Inflammatory macrophage treated with lipopolysaccharide for 4 hours (primary cell): ENCODE measurements at places on chromosomes 3 and 15.
A peak's percentile ranks its signal among the peaks of the same experiment; 100 is the strongest.

GRCh38 chr3:141228395-141228794 is 3.2 kb upstream of the PXYLP1 start:
- DNase-seq: no peak

DNA sequence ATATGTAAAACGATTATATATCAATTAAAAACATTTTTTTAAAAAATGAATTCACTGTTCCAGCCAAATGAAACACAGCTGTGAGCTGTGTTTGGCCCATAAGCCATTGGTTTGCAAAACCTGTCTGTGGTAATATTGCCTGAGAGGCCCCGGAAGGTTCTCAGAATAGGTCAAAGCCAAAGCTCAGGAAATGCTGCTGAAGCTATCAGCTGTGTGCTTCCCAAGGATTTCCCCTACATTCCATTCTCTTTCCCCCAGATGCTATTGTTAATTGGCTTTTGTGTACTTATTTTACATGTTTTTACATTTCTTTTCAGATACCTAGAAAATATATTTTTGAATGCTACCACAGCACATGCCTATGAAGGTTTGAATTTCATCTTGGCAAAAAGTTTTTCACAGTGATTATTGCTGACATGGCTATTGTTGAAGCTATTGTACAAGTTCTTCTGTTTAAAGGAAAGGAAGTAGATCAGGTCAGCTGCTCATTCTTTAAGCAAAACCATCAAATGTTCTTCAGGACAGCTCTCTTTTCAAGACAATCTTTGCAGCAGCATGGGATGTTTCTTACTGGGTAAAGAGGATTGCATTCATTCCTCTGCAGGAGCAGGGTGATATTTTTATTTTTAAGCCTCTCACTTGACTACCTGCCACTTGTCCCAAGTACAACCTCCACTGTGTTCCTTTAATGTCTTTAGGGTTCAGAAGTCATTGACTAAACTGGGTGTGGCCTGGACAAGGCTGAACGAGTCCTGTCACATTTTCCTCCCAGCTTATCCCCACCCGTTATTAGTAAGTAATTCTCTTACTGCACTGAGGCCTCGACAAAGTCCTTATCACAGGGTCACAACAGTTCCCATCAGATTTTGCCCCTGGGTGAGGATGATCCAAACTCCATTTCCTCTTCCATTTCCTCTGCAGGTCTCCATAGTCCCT is 26.3 kb upstream of the BNC1 start:
- no peak for DNase-seq

GRCh38 chr15:79505956-79506355 is 73.8 kb downstream of the MINAR1 start:
- no peak for DNase-seq

DNA sequence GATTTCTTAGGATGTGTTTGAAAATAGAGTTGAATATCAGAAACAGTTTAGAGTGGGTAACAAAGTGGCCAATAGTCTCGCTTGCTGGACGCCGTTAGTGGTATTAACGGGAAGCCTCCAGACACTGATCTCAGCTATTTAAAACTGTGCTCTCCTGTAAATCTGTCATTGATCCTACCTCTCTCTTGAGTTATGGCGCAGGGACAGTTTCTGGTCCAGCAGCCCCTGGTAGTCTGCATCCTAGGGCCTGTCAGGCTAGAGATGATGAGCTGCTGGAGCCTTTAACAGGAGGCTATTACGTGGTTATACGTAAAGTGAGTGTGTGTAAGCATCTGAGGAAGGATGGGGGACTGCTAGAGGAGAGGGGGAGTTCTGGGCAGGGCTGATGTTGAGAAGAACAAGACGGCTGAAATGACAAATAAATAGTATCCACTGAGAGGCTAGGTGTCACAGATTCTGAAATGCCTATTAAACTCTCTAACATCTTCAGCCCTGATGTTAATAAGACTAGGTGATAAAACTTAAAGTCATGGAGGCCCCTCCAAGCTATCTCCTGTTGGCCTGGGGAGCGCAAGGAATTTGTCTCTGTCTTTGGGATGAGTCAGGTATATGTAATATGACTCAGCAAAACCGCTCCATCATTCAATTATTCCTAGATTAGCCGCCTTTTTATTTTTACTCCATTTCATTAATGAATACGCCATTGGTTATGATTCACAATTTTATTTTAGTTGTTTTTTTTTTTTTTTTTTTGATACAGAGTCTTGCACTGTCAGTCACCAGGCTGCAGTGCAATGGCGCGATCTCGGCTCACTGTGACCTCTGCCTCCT is 155.7 kb downstream of the GREM1 start:
- no peak for DNase-seq

DNA sequence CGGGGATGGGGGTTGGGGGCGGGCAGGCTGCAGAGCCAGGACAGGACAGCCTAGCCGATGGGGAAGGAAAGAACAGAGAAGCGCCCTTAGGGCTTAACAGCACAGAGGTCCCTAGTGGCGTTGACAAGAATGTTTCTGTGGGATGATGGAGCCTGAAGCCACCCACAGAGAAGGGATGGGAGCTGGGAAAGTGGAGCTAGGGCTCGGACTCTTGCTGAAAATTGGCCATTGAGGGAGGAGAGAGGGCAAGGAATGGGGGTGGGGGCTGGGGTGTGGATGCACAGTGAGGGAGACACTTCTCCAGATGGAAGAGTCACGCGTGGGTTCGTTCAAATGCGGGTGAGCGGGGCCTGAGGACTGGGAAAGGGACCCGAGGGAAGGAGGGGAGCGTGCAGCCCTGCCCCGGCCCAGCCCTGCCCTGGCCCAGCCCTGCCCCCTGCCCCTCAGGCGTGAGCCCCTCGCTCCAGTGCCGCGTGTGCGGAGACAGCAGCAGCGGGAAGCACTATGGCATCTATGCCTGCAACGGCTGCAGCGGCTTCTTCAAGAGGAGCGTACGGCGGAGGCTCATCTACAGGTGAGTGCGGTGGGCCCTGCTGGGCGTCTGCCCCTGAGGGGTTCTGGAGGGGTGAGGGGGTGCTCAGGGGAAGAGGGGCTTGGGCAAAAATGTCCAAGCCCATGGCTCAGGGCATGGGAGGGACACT is 832 bp downstream of the NR2E3 start:
- DNase-seq: no peak

- DNase-seq: peak; percentile 48
These were observed 790 bp downstream of the RAB5A start for GRCh38 chr3:19947549-19948225.

GRCh38 chr3:160806094-160806493 is 50.1 kb downstream of the PPM1L start:
- DNase-seq: no peak

DNA sequence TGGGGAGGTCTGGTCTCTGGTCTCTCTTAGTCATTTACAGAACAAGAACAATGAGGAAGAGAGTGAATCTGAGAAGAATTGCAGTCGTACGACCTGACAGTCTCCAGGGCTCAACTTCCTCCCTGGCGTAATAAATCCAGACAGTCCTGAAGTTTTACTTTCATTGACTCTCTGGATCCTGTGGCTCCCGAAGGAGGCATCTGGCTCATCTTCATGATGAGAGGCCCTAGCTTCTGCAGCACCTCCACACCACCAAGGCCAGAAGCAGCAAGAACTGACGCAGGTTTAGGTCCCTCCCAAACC is 11.8 kb upstream of the CYFIP1 start:
- peak; percentile 40 for DNase-seq

DNA sequence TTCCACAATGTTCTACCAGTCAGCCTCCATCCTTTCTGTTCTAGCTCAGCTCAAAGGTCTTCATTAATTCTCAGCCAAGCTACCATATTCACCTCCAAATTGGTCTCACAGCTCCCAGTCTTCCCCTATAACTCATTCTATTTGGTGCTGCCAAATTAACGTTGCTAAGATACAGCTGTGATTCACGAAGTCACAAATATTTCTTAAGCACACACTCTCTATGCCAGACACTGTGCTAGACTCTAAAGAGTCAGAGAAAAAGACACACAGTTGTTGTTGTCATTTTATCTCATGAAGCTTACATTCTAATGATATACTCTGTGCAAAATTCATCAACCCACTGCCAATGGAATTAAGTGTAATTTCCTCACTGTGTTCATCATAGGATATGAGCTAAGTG is 102.8 kb downstream of the FRMD5 start:
- DNase-seq: no peak

DNA sequence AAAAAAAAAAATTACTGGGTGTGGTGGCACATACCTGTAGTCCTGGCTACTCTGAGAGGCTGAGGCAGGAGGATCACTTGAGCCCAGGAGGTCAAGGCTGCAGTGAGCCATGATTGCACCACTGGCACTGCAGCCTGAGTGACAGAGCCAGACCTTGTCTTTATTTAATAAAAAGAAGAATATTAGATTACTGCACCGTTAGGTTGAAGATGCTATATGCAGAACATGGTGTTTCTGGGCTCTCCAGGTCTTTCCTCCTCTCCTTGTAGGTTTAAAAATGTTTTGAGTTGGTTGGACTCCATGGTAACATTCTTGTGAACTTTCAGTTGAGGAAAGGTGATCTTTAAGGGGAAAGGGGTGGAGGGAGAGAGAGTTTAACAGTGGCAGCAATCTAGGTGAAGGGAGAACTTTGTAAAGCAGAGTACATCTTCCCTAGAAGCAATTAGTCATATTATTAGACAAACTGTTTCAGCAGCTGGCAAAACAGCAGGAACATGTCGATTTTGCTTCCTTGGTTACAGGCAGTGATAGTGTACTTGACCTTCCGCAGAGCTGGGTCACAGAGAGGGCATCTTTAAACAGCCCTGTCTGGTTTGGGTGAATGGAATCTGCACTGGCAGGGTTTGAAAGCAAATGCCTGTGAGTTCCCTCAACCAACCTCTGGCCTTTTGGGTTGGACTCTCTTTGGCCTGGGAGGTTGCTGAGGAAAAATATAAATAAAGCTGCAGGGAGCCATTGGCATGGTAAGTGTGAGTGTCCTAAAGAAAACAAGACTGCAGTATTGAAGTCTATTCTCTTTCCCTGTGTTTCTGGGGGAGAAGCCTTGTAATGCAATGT is 42.8 kb downstream of the NR2C2 start:
- no peak for DNase-seq

GRCh38 chr3:53531749-53532148 is 37.3 kb downstream of the CACNA1D start:
- DNase-seq: no peak

- DNase-seq: no peak
These were observed 47.3 kb downstream of the CPEB1 start for GRCh38 chr15:82599862-82600261.

DNA sequence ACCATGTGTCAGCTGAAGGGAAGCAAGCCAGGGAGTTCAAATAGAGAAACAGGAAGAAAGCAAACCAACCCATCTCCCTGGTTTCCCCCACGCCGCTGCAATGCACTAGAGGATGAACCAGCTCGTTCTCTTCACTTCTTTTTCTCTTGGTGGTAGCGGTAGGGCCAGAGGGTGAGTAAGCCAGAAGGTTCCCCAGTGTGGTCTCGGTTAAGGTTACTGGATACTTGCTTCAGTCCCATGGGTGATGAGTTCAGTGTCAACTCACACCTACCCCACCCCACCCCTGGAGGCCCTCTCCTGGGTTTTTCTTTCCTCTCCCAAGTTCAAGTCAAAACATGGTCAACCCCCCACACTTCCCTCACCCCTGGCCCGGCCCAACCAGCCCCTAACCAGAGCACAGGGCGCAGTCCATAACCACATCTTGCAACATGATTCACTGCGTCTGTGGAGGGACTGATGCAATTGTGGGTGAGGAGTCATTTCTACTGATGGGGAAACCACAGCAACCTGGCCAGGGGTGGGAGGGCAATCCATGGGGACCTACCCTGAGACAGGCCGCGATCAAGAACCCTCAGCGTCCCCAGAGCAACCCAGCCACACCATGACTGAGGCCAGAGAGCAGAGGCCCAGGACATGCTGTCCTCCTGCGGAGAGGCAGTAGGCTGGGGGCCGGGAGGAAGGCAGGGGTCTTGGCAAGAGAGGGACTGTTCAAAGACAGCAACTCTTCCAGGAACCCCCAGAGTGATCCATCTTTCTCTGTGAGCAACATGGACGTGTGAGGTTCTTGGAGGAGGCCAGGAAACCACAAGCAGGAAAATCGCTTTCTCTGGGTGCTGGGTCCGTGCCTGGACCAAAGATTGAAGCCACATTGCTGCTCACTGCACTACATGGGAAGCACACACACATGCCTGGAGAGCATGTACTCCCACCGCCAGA is 276.6 kb downstream of the UACA start:
- DNase-seq: peak; percentile 96

DNA sequence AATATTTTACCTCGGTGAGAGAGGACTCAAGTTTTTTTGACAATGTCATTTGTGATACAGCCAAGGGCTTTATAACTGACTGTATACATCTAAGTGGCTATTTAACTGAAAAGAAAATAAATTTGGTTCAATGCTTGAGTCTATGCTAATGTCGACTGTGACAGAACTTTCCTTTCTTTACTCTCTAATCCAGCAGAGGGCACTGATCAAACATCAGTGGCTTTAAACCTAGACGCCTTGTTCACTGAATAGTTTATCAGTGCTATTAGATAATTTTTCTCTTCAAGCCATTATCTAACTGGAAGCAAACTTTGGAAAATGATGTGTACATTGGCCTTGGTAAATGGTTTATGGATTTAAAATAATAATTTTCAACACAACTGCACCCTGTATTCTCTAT is 285.1 kb downstream of the CHL1 start:
- DNase-seq: no peak

- DNase-seq: peak; percentile 13
These were observed 3.7 kb downstream of the SHQ1 start for GRCh38 chr3:72844436-72844993.

GRCh38 chr3:146380046-146380445 is 89.3 kb downstream of the PLSCR2 start:
- no peak for DNase-seq

- no peak for DNase-seq
These were observed 55.2 kb downstream of the PGPEP1L start for GRCh38 chr15:98952381-98952803.

DNA sequence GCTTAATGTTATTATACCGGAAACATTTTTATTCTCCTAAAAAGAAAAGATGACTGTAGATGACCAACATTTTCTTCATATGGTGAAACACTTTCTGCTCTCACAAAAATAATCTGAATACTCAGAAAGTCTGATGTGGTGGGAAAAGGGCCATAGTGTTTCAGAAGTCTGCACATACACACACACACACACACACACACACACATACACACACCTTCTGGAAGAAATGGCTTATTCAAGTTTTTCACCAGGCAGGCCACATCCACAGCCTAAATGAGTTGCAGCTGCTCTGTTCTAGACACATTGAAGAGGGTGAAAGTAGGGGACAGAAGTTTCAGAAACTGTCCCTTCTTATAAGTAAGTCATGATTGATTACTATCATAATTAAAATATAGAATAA is 220.0 kb downstream of the ZMAT3 start:
- no peak for DNase-seq

DNA sequence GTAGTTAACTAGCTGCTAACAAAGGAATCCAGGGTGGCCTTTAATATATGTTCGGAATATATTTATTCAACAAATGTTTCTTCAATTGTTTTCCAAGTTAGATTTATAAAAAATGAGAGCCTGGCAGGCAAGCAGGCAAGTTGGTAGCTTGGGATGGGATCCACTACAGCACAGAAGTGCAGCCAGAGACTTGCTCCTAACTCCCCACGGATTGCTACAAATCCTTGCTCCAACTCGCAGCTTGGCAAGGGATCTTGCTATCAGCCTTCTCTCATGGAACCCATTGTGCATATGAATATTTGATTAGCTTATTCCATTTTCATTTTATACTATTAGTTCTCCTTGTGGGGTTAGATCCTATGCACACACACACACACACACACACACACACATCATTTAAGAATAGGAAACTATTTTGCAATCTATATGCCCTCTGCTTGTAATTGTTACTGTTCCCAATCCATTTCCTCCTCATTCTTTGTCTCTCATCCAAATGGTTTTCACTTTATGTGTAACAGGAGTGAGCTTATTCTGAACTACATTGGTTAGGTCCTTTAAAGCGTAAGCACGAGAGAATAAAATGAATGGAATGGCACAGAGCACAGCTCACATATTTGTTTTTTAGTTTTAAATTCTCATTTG is 505.6 kb downstream of the LPP start:
- DNase-seq: no peak
